NCI-H446 treated with DMSO at 0.1 percent for 48 hours (cell line): ENCODE measurements at places on chromosomes 4 and X.

- DNase-seq, result no peak
Observed at GRCh38 chr4:100056701-100057100, 106.6 kb upstream of the H2AZ1 start.

GRCh38 chr4:123244137-123244536, 152.5 kb upstream of the SPRY1 start:
- DNase-seq, result no peak

GRCh38 chr4:2451036-2451520, 17.8 kb upstream of the RNF4 start:
- DNase-seq, result no peak

GRCh38 chr4:153293742-153294057, 50.8 kb upstream of the MND1 start:
- no peak for DNase-seq

DNA sequence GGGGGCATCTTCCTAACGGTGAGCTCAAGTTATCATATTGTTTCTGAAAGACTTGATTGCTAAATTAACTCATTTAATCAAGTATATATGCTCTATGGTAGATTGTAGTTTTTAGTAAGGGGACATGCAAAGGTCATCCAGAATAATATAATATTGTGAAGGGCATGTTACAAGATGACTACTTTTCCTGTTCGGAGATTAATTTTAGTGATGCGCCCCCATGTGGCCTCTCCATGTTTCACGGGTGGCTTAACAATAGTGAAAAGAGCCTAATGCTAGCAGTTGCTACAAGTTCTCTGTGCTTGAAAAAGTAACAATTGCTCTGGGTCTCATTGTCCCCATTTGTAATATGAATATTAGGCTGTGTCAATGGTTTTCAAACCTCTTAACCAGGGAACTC, 12.2 kb downstream of the SMPX start:
- DNase-seq, result no peak

DNA sequence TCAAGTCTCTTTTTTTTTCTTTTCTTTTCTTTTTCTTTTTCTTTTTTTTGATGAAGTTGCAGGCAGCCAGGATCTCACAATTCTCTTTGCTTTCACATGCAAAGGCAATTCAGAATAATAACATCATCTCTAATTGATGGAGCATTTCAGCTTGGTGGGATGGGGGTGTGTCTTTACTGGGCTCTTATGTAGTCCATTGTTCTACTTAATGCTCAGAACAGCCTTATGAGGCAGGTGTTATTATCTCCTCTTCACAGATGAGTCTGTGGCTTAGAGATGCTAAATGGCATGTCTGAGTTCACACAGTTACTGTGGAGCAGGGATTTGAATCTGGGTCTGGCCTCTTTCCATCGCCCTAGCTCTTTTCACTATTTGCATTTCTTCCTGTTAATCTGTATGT, 70.2 kb downstream of the TRPC5 start:
- DNase-seq, result no peak

GRCh38 chr4:109121561-109121960, 180.9 kb downstream of the COL25A1 start:
- DNase-seq, result no peak

GRCh38 chrX:104522386-104522785, 43.6 kb upstream of the IL1RAPL2 start:
- no peak for DNase-seq

DNA sequence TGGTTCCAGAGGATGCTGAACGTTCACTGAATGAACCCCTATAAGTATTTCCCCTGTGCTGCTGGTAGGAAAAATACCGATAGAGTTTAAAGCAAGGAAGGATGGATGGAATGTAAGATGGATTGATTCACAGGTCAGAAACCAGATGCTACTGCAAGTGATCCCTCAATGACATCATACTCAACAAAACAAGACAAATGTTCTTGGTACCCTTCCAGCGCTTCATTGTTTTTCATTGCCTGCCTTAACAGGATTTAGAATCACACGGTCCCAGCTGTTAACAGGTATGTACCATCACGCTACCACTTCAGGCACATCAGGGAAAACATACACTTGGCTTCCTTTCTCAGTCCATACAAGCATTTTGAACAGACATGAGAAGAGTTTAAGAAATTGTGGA, 118.1 kb upstream of the TLR3 start:
- no peak for DNase-seq

- DNase-seq, result peak; percentile 14
Observed at GRCh38 chr4:126725906-126726305, 906.9 kb upstream of the INTU start.

GRCh38 chrX:14386981-14387380, 142.4 kb upstream of the GLRA2 start:
- DNase-seq, result peak; percentile 10

DNA sequence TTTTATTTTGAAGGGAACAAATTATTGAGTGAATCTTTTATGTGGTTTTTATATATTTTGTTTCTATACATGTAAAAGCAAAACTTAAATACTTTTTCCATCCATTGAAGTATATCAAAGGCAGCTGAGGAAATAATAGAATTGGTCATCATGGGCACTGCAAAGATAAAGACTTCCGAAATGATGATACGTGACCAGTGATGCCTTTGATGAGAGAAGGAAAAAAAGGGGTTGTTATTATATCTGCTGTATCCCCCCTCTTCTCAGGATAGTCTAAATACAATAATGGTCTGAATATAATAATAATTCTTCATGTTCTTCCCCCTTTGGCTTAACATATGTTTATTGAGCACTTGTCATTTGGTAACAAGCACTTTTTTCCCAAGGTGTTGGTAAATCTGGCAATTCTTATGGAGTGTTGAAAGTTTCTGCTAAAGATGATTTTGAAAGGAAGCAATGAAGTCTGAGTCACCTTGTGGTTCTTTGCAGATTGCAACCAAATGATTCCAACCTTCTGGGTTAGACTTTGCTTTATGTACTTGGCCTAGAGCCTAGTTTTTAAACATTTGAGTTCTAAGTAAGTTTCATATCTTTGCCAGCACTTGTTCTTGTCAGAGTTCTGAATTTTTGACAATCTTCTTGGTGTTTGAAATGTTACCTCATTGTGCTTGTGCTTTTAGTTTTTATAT, 60.8 kb downstream of the USP9X start:
- no peak for DNase-seq

DNA sequence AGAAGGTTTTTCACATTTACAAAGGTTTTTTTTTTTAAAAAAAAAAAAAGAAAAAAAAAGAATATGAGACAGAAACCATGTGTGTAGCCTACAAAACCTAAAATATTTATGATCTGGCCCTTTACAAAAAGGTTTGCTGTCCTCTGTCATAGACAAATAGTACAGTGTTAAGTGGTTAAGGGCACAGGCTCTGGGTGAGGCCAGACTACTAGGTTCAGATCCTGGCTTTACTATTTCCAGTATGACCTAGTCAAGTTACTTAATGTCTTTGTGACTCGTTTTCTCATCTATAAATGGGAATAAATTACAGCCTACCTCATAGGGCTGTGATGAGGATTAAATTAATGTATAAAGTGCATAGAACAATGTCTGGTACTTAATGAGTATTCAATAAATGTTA, 56.5 kb downstream of the GAB1 start:
- no peak for DNase-seq

GRCh38 chrX:84909151-84909550, 94.5 kb upstream of the APOOL start:
- no peak for DNase-seq

DNA sequence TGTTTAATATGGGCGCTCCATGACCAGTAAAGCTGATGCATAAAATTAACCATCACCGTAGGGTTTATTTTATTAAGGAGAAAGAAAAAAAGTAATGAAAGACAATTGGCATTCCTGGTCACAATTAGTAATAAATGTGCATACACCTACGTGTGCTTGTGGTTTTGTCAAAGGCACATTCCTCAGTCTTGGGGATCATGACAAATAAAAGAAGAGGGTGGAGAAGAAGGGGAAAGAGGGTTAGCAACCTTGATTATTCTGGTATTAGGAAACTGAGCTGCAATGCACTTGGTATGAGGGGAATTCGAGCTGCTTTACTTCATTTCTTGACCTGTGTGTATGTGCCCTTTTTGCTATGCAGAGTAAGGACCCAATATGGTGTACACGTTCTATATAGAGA, 1798.3 kb upstream of the PCDH7 start:
- no peak for DNase-seq

GRCh38 chr4:147955827-147956558, 224.1 kb downstream of the ARHGAP10 start:
- DNase-seq, result no peak

DNA sequence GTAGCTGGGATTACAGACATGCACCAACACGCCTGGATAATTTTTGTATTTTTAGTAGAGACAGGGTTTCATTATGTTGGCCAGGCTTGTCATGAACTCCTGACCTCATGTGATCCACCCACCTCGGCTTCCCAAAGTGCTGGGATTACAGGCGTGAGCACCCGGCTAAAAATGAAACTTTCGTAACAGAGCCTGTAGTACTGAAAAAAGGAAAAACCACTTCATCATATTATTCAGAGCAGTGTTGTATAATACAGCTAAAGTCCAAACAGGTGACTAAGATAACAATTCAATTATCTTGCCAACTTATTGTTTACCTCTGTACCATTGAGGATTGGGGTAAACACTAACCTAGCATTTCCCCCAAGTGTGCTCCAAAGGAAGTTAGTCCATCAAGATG, 43.9 kb upstream of the HPRT1 start:
- no peak for DNase-seq

- no peak for DNase-seq
Observed at GRCh38 chrX:71954458-71954857, 43.8 kb downstream of the NHSL2 start.

DNA sequence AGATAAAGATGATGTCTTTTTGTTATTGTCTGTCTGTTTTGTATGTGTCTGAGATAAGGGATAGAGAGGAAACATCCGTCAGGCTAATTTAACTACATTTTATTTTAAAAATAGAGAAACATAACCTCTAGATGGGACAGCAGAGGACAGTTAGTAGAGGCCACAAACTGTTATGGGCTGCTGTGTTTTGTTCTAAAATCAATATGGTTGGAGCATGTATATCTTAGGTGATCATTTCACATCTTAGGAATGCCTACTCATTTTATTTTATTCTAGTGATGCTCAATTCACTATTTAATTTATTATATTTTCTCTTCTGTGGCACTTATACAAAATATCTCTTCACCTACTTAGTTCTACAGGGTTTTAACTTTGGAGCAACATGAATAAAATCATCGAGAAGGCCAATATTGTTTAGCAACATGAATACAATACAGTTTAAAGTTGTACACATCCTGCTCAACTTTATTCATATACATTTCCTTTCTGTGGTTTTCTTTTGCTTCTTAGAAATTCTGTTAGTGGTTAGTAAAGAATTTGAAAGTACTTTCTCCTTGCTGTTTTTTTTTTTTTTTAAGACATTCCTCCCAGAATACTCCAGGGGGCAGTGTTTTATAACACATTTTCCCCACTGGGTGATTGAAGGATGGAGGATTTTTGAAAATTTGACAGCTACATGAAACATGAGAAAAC, 392.9 kb downstream of the UNC5C start:
- no peak for DNase-seq

DNA sequence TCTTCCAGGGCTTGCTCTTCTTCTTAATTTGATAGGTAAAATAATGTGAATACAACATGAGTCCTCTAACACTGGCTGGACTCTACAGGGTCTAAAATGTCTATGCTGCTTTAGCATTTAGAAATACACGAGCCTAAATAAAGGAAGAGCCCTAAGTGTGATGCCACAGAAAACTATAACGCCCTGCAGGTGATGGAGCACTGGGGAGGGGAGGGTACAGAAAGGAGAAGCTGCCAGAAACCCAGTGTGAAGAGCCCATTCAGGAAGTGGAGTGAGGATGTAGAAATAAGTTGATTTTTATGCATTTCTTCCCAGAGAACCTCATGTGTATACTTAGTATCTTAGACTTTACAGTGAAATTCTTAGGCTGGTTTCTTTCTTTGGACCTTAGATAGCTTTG, 83.4 kb downstream of the TNIP2 start:
- no peak for DNase-seq

DNA sequence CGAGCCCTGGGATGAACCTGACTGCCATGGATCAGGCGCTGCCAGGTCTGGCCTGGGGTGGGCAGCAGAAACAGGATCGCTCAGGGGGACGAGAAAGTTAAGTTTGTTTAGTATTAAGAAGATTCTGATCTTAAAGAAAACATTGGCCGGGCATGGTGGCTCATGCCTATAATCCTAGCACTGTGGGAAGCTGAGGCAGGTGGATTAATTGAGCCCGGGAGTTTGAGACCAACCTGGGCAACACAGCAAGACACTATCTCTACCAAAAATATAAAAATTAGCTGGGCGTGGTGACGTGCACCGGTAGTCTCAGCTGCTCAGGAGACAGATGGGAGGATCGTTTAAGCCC, 696 bp upstream of the FLNA start:
- no peak for DNase-seq

DNA sequence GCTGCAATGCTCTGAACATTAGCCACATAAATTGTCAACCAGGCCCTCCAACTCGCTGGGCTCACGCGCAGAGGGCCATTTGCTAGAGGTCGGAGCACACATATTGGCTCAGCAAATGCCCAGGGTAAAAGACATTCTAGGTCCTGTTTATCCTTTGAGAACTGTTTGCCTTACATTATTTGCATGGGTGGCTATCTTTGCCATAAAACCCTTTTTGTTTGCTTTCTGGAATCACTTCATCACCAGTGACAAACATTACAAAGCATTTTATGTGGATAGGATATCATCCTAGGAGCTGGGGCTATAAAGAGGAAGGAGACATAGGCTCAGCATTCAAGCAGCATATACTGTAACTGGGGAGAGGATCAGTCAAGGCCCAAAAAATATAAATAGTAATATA, 149.2 kb upstream of the RAI2 start:
- DNase-seq, result no peak

DNA sequence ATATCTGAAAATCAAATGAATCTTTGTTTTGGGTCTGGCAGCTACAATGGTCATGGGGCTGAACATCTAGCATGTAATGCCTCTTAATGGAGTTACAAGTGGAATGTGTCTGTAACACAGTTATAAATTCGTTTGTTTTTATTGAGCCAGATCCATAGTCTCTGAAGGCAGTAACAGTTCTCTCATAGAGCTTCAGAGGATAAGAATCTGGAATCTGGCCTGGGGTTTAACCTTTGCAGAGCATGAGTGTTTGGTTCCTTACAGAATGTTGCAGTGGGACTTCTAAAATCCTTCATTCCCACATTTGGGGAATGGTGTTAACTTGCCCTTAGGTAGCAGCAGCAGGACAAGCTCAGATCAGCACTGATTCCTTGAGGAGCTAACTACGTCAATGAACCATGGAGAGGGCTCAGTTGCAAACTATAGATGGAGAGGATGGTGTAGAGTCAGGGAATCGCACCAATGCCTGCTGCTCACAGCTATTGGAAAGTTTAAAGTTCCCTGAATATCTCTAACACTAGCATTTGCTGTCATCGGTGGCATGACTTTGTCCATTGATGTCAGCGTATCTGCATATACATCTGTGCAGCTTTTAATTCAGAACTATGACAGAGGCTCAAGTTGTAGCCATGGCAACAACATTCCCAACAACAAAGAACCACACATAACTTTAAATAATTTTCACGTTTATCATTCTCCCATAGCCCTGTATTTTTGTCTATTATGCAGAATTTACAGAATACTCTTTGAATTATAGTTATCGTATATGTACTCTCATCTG, 72.2 kb downstream of the RASGEF1B start:
- no peak for DNase-seq

- peak; percentile 7 for DNase-seq
Observed at GRCh38 chrX:103464774-103465117, 54.5 kb downstream of the RAB40A start.
